ENCODE measurements at places on chromosomes 12 and 14.
A peak's percentile ranks its signal among the peaks of the same experiment; 100 is the strongest.

DNA sequence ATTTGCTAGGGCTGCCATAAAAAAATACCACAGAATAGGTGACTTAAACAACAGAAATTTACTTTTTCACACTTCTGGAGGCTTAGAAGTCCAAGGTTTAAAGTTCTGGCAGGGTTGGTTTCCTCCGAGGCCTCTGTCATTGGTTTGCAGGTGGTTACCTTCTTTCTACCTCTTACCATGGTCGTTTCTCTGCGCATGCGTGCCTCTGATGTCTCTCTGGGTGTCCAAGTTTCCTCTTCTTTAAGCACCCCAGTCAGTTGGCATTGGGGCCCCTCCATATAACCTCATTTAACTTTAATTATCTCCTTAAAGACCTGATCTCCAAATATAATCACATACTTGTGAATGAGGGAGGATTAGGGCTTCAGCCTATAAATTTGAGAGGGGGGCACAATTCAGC lies 103.2 kb downstream of the SLC15A5 start:
- no peak for DNase-seq

- DNase-seq: no peak
Observed at GRCh38 chr12:42550800-42551199, 38.7 kb downstream of the PRICKLE1 start.

DNA sequence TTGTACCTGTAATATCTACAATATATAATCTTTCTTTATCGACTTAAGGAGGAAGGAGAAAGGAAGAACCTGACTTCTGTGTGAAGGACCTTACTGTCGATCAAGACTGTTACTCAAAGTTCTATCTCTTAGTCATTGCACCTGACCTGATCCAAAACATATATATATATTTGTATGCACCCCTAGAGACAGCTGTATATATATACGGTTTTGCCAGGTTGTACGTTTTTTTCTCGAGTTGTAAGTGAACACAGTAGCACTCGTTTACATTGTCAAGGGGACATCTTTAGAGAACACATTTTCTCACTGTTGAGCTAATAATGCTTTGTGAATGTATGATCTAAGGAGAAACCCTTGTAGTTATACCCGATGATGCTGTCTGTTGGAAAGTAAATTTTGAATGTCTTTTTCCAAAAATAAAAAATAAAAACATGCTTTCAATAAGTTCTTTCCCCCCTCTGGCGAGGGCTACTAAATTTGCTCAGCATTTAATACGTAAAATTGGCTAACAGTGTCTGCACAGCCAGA lies 536 bp upstream of the SLC35E3 start:
- DNase-seq: no peak

DNA sequence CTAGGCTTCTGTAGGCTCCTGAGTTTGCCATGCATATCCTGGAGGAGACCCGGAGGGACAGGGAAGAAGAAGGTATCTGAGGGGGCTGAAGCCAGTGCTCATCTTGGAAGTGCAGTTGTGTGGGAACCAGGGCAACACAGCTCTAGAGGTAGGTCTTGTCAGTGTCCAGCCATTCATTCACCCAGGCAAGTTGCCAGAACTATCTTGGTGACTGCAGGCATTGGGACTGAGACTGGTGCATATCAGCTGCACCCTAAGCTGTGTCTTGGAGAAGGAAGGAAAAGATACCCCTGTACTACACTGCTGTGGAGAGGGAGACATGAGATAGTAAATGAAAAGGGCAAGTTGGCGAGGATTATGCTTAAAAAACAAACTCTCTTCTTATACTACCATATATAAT lies 4.9 kb upstream of the WIF1 start:
- no peak for DNase-seq

GRCh38 chr12:3924761-3925160 lies 51.6 kb upstream of the PARP11 start:
- no peak for DNase-seq

DNA sequence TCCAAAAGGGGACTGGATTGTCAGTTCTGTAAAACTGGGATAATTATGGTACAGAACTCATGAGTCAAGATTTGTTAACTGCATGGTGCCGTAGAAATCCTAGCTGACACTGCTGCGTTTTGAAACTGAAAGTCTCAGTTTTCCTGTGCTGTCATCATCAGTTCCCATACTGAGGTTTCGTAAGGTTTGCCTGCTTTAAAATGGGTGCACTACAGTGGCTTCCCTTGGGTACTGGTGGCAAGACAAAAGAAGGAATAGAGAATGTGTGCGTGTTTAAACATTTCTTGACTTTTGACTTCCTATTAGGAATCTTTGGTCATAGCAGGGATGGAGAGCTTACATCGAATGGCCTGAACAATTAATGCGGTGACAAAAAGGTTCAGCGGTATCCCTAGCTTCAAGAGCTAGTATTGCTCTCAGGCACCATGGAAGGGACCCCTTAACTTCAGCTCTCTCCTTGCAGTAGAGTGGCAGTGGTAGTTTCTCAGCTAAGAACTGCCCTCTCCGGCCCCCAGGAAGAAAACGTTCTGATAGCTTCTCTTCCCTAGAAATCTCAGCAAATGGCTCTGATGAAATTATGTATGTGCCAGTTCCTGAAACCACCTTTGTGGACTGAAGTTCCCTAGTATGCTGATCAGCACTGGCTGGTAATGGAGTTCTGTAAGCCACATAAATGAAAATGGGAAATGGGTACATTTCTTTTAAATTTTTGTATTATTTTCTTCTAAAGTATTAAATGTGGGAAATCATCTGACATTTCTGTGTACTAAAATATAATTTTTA lies 28.9 kb downstream of the ANO6 start:
- no peak for DNase-seq

DNA sequence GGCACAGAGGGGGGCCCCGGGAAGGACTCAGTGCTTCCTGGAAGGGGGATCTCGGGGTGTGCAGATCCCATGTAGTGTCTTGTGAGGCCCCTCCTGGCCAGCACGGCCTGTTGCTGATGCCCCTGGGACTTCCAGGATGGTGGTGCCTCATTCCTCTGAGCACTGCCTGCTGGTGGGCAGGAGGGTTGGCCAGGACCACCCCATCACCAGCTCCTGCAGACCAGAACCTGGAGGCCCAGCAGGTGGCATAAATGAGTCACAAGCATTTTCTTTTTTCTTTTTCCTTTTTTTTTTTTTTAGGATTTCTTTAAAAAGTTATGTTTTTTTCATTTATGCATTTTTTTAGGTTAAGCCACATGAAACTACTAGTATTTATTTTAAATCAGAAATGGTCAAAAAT lies 8.0 kb downstream of the MMP17 start:
- DNase-seq: no peak

DNA sequence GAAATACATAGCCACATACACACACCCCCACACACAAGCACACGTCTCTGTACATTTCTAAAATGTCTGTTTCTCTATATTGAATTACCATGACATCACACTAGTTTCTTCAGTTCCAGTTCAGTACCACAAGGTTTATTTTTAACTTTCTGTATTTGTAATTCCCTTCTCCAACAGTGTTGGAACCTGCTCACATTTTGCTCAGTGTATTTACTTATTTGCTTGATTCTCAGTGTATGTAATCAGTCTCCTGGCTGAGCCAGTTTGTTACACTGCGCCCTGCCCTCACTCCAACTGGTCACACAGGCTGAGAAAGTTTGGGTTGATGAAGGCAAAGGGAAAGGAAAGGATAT lies 67.1 kb downstream of the MON2 start:
- DNase-seq: no peak

- no peak for DNase-seq
Observed at GRCh38 chr12:11973396-11973795, 97.3 kb upstream of the BCL2L14 start.

DNA sequence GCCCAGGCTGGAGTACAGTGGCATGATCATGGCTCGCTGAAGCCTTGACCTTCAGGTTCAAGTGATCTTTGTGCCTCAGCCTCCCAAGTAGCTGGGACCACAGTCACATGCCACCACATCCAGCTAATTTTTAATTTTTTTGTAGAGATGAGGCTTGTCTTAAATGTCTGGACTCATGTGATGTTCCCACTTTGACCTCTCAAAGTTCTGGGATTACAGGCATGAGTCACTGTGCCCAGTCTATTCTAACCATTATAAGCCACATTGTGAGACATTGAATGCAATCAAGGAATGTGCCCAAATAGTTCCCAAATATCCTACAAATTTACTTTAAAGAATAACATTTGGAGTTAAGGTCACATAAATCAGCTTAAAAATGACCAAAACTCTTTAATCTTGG lies 130.7 kb upstream of the ARID2 start:
- no peak for DNase-seq

GRCh38 chr12:22122359-22122758 lies 76.3 kb downstream of the CMAS start:
- DNase-seq: no peak

GRCh38 chr12:27112871-27113270 lies 30.5 kb upstream of the C12orf71 start:
- DNase-seq: no peak

DNA sequence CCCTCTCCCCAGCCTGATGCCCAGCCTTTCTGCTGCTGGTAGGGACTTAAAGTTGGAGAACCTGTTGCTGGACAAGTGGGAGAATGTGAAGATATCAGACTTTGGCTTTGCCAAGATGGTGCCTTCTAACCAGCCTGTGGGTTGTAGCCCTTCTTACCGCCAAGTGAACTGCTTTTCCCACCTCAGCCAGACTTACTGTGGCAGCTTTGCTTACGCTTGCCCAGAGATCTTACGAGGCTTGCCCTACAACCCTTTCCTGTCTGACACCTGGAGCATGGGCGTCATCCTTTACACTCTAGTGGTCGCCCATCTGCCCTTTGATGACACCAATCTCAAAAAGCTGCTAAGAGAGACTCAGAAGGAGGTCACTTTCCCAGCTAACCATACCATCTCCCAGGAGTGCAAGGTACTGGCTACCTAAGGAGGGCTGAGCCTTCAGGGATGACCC lies 1.6 kb downstream of the TSSK4 start:
- no peak for DNase-seq

GRCh38 chr12:77131977-77132490 lies 66.7 kb upstream of the E2F7 start:
- DNase-seq: no peak

GRCh38 chr14:95606266-95606665 lies 71.4 kb downstream of the GLRX5 start:
- DNase-seq: no peak

DNA sequence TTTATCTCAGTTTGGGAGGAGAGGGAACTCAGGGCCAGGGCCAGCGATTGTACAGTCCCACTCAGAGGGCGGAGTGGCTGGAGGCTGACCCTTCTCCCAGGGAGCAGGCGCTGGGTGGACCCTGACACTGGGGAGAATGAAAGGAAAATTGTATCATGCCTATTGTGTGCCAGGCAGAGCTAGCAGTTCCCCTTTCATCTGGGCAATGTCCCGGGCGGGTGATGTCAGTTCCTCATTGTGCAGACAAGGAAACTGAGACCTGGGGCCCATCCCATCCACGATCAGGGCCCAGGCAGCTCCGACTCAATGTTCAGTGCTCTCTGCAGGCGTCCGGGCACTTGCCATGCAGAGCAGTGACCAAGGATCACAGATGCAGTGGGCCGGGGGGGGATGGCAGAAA lies 101.9 kb upstream of the RTL1 start:
- DNase-seq: no peak

- DNase-seq: no peak
Observed at GRCh38 chr12:42977451-42978230, 388.1 kb upstream of the PRICKLE1 start.

- no peak for DNase-seq
Observed at GRCh38 chr12:41946106-41946505, 198.6 kb downstream of the GXYLT1 start.

DNA sequence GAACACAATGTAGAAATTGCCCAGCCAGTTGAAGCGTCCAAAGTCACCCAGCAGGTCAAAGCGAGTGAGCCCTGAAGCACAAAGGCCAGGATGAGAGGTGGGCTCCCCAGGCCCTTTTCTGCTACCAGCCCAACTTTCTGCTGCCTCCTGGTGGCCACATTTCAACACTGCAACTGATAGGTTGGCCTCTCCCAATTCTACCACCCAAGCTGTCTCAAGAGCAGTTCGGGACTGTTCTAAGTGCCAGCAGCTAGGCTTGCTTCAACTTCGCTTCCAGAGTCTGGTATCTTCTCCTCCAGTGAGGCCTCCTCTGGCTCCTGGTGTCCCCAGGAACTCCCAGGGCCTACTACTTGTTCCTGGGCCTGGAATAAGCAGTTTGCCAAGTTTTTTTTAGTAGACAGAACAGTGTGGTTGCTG lies 3.4 kb upstream of the DHH start:
- DNase-seq: peak; percentile 71

GRCh38 chr12:93451423-93452158 lies 9.8 kb upstream of the UBE2N start:
- no peak for DNase-seq

DNA sequence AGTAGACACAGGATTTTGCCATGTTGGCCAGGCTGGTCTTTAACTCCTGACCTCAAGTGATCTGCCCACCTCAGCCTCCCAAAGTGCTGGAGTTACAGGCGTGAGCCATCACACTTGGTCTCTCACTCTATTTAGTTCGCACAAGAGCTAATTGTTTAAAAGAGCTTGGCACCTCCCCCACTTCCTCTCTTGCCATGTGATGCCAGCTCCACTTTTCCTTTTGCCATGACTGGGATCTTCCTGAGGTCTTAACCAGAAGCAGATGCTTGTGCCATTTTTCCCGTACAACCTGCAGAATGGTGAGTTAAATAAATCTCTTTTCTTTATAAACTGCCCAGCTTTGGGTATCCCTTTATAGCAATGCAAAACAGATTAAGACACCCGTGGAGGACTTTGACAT lies 200.1 kb upstream of the FRMD6 start:
- DNase-seq: no peak

- DNase-seq: peak; percentile 92
Observed at GRCh38 chr14:55579724-55580469, at the start of gene KTN1. TSS of gene KTN1 (plus strand) at chr14:55580207. CDS start at chr14:55612049, 31,842 bp downstream.

DNA sequence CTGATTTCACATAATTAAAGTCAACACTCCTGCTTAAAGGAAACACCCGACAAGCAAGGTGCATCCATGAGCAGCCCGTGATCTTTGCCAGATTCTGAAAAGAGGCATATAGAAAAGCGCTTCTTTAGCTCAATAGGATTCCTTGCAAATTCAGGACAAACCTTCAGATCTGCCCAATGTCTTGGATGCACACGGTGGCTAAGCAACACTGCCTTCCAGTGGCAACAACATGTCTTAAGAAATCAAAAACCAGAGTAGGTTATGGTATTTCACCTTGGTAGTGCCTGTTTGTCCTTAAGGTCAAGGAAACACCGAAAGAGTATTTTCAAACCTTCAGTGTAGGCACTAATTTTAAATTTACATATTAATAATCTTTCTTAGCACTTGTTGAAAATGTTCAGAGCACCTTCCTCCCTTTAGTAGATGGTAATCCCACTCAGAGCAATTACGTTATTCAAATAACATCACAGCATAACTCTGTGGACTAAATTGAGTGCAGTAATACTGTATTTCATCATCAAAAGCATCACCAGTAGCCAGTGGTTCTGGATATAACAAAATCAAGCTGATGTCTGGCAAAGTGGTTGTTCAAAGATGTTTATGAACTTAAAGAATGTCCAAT lies 58.0 kb upstream of the CDKN3 start:
- DNase-seq: peak; percentile 35

GRCh38 chr12:118299791-118300460 lies 72.8 kb downstream of the TAOK3 start:
- DNase-seq: no peak

DNA sequence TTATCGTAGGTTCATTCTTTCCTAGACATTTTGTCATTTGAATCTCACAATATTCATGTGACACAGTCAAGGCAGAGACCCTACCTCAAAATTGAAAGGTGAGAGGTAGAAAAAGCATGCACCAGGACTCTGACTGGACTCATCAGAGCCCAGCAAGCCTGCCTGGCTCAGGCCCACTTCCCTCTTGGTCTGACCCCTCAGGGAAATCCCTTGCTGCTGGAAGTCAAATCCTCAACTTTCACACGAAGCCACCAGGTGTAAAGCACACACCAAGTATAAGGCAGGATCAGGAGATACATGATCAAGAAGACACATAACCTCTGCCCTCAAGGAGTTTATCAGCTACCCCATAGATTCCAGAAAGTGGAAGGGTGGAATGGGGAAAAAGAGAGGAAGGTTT lies 18.8 kb downstream of the NIN start:
- DNase-seq: peak; percentile 21
